ENCODE measurements at places on chromosomes 7 and 10. TPM values are rescaled to one million over a fixed set of nuclear protein-coding genes. Genes with fewer than 3 reads are reported as not detected.

The TAS2R3 gene
- total RNA-seq: 1.3 TPM

The ACADSB gene
- 5.6 TPM for total RNA-seq

The SLC18A3 gene
- not detected for total RNA-seq

The NKX1-2 gene
- not detected for total RNA-seq

The TMEM106B gene
- 41.6 TPM for total RNA-seq

The CYP3A5 gene
- total RNA-seq: 12.4 TPM

The HOXA1 gene
- 0.50 TPM for total RNA-seq

The BTBD16 gene
- total RNA-seq: not detected

The IL2RA gene
- not detected for total RNA-seq

The MOGAT3 gene
- total RNA-seq: not detected

The LRRC18 gene
- total RNA-seq: 0.66 TPM

The CAMK1D gene
- total RNA-seq: 1.5 TPM

The EPO gene
- not detected for total RNA-seq

The HBP1 gene
- total RNA-seq: 127 TPM

The WNT8B gene
- total RNA-seq: not detected

The KNDC1 gene
- 0.50 TPM for total RNA-seq

The ERVW-1 gene
- total RNA-seq: not detected

The ANXA11 gene
- total RNA-seq: 83.7 TPM
